ENCODE measurements at places on chromosomes 3 and 15.

- no peak for DNase-seq
These were observed 52.4 kb downstream of the BOC start for GRCh38 chr3:113263778-113264177.

DNA sequence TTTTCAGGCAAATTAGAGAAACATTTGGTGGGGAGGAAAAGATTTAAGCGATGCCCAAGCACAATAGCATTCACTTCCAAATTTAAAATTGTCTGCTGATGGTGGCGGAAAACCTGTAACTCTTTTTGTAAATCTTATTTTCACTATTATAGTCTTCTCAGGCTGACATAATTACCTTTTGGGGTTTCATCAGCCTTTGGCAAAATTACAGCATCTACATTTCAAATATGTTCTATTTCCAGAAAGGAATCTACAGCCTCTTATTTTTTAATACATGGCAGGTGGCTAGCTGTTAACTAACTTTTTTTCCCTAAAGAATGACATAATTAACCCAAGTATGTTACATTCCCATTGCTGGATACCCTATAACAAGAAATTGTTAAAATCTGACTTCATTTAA lies 391.5 kb upstream of the CCDC54 start:
- DNase-seq, result no peak

- DNase-seq, result no peak
These were observed 28.6 kb downstream of the PLD1 start for GRCh38 chr3:171781711-171782127.

GRCh38 chr3:126259411-126260391 lies 79.3 kb upstream of the ALDH1L1 start:
- DNase-seq, result no peak

DNA sequence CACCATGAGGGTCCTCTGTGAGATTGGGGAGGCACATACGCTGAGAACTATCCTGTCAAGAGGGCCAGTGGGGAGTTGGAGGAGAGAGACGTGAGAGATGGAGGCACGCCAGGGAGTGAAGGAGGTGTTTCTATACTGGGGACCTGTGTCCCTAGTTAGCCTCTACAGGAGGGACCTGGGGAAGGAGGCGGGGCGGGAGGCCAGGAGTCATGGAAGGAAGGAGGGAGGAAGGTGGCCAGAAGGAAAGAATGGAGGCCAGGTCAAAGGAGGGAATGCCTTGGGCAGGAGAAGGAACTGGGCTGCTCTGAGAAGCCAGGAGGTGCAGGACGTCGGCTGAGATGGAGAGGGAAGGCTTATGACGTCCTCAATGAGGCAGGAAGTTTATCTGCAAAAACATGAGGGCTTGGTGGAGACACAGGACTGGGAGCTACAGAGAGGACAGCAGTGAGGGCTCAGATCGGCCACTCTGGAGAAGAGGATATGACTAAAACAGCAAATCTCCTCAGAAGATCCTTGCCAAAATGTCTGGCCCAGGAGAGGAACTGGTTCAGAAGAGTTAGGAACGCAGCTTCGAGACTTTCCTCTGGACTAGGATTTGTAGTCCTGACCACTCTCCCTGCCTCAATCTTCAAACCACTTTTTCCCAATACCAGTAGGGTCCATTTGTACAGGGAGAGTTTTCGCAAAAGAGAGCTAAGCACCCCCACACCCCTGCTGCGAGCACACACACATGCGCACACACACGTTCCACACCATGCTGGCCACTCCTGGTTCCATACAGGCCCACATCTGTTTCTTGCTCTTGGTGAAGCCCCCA lies 59.9 kb downstream of the ADCY5 start:
- DNase-seq, result no peak

- DNase-seq, result no peak
These were observed 7.9 kb downstream of the RPSA start for GRCh38 chr3:39414421-39414907.

- no peak for DNase-seq
These were observed 21.7 kb downstream of the FBLN2 start for GRCh38 chr3:13570391-13571194.

DNA sequence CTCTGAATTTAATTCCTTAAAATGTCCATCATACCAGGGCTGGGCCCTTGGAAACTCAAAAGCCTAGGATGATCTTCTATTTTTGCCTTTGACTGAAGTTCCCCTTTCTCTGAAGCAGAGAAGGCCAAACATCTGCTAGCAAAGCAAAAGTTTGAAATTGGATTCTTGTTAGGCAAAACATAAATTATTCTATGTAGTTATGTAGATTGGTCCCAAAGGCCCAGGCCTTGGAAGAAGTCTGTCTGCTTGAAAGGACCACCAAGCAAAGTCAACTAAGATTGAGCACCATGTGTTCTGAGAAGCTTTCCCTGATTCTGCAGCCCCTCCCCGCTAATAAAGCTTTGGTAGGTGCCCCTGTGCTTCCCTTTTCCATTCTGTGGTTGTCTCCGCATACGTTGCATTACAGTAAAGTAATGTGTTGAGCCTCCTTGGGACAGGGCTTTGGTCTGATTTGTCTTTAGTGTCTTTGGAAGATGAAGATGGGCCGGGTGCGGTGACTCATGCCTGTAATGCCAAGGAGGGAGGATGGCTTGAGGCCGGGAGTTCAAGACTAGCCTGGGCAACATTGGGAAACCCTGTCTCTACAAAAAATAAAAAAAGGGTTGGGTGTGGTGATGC lies 56.4 kb downstream of the RPL39L start:
- DNase-seq, result no peak

- no peak for DNase-seq
These were observed 244.7 kb upstream of the ZPLD1 start for GRCh38 chr3:102189956-102190723.

- no peak for DNase-seq
These were observed 192.3 kb upstream of the BCHE start for GRCh38 chr3:166029507-166029906.

- no peak for DNase-seq
These were observed 28.5 kb downstream of the SLCO2A1 start for GRCh38 chr3:134001251-134001650.

DNA sequence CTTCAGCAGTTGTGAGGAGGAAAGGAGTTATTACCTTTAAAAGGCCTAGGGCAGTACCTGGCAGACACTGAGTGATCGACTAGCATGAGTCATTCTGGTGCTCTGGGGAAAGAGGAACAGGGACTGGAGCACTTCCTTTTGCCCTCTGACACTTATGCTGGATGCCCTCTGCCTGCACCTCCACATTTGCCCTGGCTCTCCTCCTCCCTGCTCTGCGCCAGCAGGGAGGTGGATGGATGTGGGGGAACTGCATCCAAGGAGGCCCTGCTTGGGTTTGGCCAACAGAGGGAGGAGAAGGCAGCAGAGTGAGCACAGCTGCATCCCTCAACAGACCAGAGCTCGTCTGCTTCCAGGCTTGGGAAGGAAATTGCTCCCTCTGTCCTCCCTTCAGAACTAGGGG lies 75.0 kb downstream of the SEMA5B start:
- DNase-seq, result no peak

DNA sequence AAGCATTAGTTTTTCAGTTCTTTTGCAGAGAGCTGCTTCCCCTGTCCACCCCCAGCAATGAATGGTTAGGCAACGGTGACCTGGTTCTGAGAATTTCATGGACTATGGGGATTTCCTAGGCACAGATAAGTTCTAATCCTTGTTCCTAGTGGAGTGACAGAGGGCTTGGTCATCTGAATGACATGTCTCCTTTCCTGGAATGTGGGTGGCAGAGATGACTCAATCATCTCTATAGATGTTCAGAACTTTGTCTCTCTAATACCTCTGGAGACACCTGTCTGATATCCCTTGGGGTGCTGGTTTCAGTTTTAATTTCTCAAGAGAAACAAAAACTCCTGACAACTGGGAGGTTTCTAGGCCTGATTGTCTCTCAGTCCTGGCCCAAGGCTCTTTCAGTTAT lies 10.4 kb downstream of the PLA2G4E start:
- DNase-seq, result no peak

GRCh38 chr3:153103406-153103945 lies 58.5 kb upstream of the RAP2B start:
- DNase-seq, result no peak

- no peak for DNase-seq
These were observed 248.6 kb upstream of the SLITRK3 start for GRCh38 chr3:165444745-165445144.

DNA sequence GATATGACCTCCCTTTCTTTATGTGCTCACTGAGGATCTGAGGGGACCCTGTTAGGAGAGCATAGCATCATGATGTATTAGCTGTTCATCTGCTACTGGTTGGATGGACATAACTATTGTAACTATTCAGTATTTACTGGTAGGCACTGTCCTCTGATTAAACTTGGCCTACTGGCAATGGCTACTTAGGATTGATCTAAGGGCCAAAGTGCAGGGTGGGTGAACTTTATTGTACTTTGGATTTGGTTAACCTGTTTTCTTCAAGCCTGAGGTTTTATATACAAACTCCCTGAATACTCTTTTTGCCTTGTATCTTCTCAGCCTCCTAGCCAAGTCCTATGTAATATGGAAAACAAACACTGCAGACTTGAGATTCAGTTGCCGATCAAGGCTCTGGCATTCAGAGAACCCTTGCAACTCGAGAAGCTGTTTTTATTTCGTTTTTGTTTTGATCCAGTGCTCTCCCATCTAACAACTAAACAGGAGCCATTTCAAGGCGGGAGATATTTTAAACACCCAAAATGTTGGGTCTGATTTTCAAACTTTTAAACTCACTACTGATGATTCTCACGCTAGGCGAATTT lies 14.9 kb downstream of the GREM1 start:
- no peak for DNase-seq

DNA sequence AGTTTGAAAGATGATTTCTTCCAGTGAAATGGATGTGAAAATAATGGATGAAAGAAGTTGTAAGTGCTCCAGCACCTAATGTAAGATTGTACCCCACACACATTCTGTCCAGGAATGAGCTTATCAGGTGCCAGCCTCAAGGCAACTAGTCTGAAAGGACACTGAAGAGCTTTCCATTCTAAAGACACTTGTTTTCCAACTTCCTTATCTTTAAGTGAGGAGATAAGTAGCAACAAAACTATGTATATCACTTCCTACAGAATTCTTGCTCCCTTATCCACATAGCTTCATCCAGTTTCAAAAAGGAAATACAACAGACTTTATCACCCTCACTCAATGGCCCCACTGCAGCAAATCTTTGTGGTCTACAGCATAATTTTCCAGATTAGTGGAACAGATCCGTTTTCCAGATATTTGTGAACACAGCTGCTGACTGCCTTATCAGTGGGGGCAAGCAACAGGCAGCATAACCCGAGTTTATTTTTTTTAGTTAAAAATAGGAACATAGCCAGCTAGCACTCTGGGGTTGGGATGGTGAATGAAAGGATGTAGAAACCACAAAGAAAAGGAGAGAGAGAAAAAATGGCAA lies 60.6 kb downstream of the CD200R1L start:
- DNase-seq, result no peak

GRCh38 chr3:72791161-72791560 lies 57.1 kb downstream of the SHQ1 start:
- no peak for DNase-seq

DNA sequence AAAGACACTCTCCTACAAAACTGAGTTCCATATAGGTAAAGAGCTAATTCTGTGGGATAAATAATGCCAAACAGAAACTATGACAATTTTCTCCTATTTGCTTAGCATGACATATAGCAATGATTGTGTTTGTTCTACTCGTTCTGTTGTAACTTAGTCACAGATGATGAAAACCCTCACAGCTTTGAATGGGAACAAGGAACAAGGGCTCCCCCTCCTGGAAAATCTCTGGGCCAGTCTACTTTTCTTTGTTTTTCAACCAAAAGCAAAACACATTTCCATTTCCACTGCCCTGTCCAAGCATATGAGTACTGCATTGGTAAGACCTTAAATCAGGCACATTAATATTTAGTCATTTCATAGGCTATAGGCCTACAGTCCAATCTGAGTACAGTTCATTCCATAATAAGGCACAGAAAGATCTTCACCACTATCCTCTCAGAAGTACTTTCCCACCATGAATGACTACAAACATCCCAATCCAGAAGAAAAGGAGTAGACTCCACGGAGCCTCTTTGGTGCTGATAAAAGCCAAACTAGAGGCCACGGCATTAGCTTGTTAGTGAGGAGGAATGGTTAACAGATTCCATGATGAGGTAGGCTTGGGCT lies 67.1 kb downstream of the ATP8B4 start:
- no peak for DNase-seq

- no peak for DNase-seq
These were observed 89.2 kb upstream of the MEF2A start for GRCh38 chr15:99476413-99477222.

DNA sequence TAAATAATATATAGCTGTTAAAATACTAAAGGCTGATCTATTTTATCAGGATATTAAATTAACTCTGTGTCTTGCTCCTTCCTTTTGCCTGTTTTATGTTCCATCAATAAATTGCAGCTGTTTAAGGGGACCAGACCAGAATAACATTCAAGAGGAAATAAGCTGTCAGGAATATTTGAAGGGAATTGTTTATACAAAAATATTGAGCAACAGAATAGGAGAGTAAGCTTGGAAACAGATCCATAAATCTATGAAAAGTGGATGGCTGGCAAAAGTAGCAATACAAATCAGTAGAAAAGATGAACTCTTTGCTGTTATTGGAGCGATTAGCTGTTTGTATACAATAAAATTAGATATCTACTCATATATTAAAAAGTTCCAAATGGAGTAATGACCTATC lies 36.2 kb upstream of the PLSCR2 start:
- no peak for DNase-seq

DNA sequence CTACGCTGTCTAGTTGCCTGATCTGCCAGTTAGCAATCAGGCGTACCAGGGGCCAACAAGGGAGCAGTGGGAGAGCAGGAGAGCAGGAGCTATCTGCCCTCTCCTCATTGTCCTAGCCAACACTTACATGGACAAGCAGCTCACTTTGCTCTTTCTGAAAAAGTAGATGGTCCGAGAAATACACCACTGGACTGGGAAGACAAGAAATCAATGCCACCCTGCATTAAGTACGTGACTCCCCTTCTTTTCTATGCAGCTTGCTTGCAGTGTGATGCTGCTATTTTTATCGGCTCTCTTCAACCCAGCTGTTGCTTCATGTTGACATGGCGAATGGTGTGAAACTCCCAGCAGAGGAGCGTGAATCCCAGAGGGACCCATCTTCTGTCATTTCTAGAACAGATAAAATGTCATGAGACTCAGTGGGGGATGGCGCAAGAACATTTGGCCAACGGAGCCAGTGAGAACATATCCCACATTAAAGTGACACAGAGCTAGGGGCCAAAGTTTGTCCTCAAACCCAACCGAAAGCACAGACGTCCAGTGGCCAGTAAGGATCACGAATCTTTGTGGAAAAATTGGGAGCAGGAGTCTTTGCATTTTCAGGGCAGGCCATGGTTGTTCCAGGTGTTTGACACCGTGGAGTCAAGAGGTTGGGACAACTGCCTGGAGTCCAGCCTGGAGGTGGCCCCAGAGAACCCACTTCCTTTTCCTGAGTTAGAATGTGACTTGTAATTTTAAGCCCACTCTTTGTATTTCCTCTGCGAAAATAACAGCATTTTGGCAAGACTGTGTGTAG lies 53.7 kb upstream of the MEF2A start:
- DNase-seq, result no peak

- DNase-seq, result no peak
These were observed 220.2 kb downstream of the SHQ1 start for GRCh38 chr3:72628065-72628464.

GRCh38 chr3:30723211-30723610 lies 116.8 kb downstream of the TGFBR2 start:
- DNase-seq, result no peak

GRCh38 chr15:38522922-38523321 lies 41.7 kb downstream of the RASGRP1 start:
- DNase-seq, result no peak

- DNase-seq, result no peak
These were observed 33.4 kb downstream of the MUC20 start for GRCh38 chr3:195754141-195754540.

GRCh38 chr15:33742800-33743199 lies 225.5 kb upstream of the CHRM5 start:
- DNase-seq, result no peak

- DNase-seq, result no peak
These were observed at the start of gene SLCO2A1 for GRCh38 chr3:134029734-134030378. Gene SLCO2A1 (minus strand): TSS chr3:134029925. CDS start chr3:134029802, 123 bp downstream.
